ENCODE measurements at places on chromosomes 7 and 10.

- DNase-seq, result no peak
These were observed 673.9 kb upstream of the GALNT17 start for GRCh38 chr7:70457883-70458680.

DNA sequence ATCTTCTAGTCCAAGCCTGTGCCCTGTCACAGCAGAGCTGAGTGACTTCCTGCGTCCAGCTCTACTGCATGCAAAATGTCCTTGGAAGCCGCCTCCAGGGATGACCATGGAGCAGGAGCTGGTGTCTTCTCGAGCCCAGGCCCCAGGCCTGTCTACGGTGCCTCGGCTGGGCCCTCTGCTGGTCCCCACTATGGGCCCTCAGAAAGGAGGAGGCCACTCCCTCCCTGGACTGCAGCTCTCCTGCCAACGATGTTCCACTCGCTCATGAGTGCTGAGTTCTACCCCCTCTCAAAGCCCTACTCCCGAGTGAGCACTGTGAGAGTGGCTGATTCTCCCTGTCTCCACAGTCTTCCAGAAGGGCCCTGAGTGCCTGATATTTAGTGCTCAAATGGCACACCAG, 504.9 kb downstream of the PTPRN2 start:
- DNase-seq, result no peak

DNA sequence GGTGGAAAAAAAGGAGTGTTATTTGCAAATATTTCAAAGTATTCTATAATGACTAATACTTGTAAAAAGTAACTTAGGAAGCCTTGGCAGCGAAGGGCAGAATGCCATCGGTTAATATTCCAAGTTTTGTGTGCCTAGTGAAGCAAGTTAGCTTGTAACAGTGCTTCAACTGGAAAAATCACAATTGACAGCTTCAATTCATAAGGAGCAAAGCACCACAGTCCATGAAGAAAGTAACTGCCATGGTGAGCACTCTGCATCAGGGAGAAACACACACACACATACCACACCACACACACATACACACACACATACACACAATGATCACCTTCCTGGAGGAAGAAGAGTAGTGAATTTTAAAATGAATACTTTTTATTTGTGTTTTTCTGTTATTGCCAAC, 298.3 kb downstream of the CNTNAP2 start:
- DNase-seq, result no peak

DNA sequence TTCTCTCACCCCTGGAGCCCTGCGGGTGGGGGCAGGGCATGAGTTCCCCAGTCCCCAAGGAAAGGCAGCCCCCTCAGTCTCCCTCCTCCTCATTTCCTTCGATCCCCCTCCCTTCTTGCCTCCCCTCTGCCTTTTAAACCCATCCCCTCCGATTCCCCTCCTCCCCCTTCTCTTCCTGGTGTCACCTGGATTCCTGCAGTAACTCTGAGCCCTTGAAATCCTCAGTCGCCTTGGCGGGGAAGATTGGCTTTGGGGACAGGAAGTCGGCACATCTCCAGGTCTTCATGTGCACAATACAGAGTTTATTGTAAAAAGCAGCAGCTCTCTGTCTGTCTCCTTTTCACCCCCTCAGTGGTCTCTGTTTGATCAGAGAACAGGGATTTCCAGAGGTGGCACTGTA, 1.3 kb upstream of the MUC12 start:
- no peak for DNase-seq

- DNase-seq, result no peak
These were observed 84.1 kb downstream of the CPXM2 start for GRCh38 chr10:123807444-123808035.

GRCh38 chr10:2079603-2080078, 342.3 kb upstream of the ADARB2 start:
- no peak for DNase-seq

DNA sequence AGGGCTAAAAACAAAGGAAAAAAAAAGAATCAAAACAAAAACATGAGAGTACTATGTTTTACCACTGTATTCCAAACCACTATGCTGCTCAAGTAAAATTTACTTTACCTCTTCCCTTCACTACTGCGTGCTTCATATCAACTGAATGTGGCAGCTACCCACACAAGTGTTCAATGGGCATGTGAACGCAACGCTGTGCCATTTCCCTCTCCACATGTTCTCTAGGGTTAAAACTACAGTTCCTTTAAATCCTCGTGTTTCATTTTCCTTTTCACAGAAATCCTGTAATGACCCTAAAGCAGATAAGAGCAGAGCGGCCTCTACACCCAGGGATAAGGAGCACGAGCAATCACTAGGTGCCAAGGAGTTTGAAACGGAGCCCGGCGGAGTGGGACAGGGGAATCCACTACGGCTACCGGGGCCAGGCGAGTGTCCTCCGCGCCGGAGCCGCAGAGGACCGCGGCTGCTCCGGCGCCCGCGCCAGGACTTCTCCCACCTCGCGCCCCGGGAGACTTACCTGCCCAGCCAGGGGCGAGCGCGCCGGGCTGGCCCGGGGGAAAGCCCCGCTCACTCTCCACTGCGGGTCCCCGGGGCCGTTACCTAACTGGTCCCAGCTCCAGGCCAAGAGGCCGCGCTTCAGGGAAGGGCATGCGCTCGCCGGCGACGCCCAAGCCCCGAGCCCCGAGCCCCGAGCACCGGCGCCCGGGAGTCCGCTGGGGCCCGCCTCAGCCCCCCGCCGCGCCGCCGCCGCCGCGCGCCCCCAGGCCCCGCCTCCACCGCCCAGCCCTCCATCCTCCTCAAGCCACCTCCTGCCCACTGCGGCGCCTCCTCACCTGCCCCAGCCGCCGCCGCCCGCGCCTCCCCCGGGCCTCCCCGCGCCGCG, 711 bp downstream of the NAMPT start:
- peak; percentile 55 for DNase-seq

GRCh38 chr7:36023033-36023560, 130.0 kb upstream of the EEPD1 start:
- no peak for DNase-seq

DNA sequence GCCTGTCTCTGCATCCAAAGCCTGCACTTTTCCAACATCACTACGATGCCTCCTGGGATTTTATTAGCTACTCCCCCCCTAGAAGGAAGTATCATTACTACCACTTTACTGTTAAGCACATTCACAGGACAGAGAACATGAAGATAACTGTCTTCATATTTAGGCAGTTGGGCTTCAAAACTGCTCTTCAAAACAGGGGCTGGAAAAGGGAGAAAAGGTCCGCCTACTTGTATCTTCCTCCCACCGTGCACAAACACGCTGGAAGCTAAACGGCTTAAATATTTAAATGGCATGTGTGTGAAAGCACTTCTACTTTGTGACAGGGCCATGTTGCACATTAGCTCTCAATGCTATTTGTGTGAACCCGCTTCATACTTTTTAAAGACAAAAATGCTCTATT, 999 bp downstream of the ITIH5 start:
- DNase-seq, result no peak

DNA sequence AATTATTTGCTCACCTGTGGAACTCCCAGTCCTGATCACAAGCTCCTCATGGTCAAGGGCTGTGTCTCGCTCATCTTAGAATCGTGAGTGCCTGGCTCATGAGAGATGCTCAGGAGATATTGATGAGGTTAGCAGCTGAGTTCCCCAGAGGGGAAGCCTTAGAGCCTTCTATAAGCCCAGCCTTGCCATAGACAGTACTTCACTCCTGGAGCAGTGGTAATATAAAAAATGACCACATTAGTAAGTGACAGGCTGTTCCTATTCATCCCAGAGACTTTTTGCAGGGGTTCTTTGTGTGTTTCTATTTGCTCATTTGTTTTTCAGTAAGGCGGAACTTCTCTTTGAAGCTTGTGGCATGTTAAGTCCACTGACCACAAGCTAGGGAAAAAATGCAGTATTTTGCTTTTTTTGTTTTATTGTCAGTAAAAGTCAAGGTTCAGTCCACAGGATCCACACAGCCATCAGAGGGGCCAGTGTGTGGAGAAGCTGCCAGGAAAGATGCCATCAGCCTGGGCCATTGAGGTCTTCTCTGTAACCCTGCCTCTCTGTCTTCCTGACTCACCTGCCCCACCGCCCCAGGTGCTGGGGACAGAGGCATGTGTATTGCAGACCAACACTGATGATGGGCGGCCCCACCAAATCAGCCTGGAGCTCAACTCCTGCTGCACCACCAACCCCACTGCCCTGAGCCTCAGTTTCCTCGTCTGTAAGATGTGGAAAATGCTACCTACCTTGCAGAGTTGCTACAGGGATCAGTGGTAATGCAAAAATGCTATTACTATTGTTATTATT, 36.4 kb upstream of the JCAD start:
- no peak for DNase-seq

GRCh38 chr7:158585721-158586498, 1.7 kb downstream of the PTPRN2 start:
- no peak for DNase-seq

DNA sequence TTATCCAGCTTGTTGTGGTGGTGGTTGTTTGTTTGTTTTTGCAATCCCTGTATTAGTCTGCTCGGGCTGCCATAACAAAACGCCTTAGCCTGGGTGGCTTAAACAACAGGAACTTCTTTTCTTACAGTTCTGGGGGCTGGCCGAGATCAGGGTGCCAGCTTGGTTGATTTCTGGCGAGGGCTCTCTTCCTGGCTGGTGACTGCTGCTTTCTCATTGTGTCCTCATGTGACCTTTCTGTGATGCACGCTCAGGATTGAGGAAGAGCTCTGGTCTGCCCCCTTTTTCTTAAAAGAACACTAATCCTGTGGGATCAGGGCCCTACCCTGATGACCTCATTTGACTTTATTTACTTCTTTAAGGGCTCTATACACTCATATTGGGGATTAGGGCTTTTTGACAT, 107.1 kb upstream of the NRP1 start:
- no peak for DNase-seq

DNA sequence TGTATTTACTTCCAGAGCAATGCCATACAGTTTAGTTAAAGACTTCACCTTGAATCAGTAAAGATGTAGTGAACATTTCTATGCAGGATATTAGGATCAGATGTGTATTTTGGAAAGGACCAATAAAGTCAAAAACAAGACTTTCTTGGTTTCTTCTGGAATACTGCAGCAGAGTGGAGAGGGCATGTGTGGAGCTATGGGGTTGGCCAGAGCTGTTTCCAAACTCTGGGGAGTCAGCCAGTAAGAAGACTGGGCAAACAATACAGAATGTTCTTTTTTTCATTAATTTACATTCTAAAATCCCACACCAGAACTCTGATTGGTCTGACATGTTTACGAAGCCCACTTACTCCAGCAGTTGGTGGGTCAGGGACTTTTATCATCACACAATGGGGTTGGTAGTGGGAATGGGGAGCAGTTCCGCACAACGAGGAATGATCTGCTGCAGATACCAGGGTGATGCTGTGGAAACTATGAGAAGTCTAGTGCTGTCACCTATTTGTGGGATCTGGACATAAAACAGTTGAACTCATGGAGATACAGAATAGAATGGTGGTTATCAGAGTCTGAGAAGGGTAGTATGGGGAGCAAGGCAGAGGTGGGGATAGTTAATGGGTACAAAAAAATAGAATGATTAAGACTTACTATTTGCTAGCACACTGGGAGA, 267.7 kb downstream of the MALRD1 start:
- no peak for DNase-seq

- DNase-seq, result no peak
These were observed 435.6 kb downstream of the XPNPEP1 start for GRCh38 chr10:109487691-109488090.

DNA sequence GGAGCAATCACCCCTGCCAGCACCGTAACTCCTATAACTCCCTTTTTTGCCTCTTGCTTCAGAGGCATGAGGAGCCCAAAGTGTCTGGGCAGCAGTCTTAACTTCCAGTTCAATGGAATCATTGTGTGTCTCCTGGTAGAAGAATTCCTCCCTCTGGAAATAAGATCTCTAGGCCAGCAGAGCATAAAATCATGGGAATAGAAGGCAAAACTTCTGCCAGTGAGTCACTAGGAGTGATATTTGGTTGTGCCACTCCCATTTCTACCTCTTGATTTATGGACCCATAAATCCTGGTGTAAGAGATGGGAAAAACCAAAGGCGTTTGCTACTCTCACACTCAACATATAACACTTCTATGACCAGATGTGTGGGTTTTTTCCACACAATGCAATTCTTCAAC, 104.9 kb upstream of the FAM180A start:
- DNase-seq, result no peak

DNA sequence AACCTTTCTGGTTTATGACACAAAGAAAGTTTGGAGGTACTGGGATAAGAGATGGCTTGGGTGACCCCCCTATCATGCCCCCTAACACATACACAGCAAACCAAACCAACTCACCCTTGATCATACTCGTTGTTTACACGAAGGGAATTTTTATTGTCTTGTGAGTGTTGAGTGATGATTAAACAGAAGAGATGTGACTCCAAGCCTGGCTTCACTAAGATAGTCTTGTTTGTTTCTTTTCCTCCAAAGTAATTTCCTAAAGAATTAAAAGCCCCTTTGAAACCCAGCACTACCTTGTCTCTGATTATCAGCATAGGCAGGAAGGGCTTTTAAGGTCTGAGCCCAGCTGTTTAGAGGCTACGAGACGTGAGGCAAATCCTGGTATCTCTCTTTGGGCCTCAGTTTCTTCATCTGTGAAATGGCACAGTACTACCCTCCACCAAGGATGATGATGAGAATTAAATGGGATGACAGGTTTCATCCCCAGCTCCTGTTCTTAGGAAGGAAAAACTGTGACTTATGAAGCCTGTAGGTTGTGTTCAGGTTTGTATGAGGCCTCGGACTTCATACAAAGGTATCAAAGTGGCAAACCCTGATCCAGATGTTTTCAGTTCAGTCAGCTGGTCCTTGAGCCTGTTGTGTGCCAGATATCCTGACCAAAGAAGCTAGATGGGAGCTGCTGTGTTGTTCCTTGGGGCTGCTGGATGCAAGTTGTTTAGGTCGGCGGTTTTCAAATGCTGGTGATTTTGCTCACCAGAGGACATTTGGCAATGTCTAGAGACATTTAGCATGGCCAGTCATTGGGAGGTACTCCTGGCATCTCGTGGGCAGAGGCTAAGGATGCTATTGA, 51.8 kb downstream of the TCF7L2 start:
- DNase-seq, result no peak

DNA sequence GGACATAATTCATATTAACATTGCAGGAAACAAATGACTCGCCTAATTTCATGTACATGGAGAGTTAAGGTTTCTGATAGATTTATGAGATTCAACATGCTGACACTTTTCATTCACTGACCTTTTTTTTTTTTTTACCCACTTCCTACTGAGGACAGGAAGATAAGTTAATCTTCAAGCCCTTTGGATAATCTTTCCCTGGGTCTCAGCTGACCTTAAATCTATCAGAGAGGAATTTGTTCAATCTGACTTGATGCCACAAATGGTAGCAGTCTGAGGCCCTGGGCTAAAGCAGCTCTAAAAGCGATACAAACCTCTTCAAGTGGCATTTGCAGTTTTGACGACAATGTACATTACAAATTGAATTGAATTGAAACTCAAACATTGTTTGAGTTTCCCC, 493.3 kb upstream of the SORCS1 start:
- no peak for DNase-seq
